Fibroblast of the aortic adventitia (primary cell): ENCODE measurements at places on chromosomes 11 and 22.
A peak's percentile ranks its signal among the peaks of the same experiment; 100 is the strongest.

- no peak for DNase-seq
Measured at GRCh38 chr11:77789061-77789730, 31.3 kb downstream of the RSF1 start.

DNA sequence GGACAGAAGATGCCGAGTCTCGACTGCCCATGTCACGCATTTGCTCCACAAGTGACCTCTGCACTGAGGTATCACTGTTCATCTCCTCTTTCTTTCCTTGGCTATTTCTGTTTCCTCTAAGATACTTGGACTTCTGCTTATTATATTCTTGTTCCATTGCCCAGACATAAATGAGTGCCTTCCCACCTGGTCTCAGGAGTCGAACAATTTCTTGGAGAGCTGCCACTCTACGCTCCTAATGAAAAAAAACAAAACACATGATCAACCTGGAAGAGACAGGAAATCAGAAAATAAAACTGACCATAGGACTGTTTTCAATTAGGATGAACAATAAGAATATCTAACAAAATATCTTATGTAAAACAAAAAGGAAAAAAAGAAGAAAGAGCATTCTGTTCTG is 47.4 kb upstream of the CWF19L2 start:
- DNase-seq = no peak

GRCh38 chr11:77609234-77609633 is 19.5 kb downstream of the AQP11 start:
- DNase-seq = no peak

DNA sequence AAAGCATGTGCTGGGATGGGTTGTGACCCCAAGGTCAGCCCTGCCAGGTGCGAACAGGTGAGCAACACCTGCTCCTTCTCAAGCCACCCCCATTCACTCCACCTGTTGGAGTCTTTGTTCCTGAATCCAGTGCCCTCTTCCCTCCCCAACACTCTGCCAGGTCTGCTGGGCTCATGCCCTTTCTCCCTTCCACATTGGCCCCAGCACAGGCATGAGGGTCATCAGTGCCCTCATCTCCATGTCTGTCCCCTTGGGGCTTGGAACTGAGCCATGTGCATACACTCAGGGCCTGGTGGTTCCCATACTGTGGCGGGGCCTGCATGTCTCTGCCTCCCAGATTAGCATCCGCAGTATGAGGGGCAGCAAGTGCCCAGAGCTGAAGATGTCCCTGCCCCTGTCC is 19.1 kb downstream of the RFPL2 start:
- no peak for DNase-seq

DNA sequence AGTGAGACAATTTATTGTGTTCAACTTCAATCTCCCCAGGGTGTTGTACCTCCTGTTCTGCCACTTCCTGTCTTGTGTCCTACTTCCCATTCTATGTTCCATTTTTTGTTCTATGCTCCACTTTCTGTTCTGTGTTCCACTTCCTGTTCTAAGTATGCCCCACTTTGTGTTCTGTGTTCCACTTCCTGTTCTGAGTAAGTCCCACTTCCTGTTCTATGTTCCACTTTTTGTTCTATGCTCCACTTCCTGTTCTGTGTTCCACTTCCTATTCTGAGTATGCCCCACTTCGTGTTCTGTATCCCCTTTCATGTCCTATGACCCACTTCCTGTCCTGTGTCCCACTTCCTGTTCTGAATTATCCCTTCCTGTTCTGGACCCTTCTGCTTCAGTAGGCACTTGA is 732.7 kb downstream of the TBC1D22A start:
- DNase-seq = no peak

DNA sequence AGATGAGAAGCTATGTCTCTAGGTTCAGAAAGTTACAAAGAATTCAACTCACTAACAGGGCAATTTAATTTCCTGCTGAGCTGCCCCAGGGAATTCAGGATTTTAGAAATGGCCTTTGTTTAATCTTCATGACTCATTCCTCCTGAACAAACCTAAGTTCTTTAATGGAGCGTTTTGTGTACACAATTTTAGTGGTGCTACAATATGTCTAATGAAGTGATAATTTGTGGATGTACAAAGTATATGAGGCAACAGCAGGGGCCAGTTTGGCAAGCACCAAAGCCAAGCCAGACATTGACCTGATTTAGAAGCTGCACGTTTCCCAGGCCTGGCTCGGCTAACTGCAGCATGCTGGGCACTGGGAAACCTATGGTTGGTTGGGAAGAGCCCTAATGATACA is 34.4 kb upstream of the HEPHL1 start:
- DNase-seq = peak; percentile 73

DNA sequence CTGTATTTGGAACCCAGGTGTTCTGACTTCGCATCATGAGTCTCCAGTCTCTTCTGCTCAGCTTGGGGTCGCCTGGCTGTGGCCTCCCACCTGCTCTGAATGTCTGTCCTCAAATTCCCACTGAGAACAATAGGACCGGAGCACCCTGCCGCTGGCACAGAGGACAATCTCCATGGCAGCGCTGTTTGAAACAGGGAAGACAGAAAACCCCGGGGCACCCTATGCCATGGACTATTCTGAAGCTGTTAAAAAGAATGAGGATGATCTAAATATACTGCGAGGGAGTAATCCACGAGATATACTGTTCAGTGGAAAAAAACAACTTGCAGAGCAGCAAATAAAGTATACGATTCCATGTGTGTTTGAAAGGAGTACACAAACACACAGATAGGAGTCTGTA is 415.6 kb upstream of the NARS2 start:
- no peak for DNase-seq

DNA sequence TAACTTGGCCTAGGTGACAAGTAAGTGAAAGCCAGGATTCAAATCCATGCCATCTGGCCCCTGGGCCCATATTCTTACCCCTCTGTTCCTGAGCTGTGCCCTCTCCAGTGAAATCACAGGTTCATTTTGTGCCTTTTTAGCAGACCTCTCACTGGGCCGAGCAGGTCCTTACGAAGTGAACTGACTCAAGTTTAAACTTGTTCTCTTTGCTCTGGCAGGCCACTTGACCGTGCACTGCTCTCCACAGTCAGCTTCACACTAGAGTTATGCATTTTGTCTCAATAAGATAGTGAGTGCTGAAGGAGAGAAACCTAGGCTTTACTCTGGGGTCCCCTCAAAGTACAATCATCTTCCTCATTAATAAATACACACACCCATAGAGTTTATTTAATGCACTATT is 40.7 kb downstream of the ARFGAP3 start:
- no peak for DNase-seq

GRCh38 chr11:68402355-68403031 is 58.1 kb upstream of the PPP6R3 start:
- no peak for DNase-seq

DNA sequence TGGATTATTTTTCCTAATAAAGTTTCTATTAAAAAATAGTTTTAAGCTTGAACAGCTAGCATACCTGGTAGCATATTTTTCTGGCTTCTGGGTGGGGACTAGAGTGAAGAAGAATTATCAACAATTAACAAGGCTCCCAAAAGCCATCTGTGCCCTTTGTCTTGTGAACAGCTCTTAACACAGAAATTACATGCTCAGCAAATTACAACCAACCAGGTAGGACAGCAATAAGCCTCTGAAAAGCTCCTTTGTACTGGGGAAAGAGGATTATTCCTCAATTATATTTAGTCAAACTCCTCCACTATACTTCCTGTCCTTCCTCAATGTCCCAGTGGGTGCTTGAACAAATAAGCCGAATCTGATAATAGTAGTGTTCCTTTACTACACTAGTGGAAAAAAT is 162.8 kb downstream of the RAB38 start:
- DNase-seq = no peak

GRCh38 chr11:102382384-102382783 is 35.4 kb downstream of the BIRC2 start:
- DNase-seq = no peak

DNA sequence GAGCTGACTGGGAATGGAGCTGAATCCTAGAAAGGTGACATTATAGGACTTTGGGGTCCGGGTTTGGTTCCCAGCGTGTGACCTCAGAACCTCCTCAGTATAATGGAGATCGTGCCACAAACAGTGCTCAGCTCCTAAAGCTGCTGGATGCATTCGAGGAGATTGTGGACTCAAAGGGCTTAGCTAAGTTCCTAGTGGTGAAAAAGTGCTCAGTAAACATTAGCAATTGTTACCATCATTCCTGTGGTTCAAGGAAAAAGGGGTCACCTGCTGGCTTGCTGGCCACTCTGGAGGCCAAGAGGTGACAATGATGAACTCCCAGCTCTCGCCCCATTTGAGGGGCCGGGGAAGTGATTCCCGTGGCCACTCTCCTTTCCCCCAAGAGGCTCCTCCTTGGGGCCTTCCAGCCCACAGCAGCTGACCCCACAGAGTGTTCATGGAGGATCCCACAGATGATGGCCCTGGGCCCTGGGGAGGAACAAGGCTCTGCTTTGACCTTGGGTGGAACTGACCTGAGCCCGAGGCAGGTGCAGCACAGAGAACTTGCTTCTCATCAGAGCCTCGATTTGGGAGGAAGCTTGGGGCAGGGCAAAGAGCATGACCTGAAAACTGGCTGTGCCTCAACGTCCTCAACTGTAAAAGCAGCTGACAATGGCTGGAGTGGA is 40.1 kb downstream of the TRIM29 start:
- no peak for DNase-seq

DNA sequence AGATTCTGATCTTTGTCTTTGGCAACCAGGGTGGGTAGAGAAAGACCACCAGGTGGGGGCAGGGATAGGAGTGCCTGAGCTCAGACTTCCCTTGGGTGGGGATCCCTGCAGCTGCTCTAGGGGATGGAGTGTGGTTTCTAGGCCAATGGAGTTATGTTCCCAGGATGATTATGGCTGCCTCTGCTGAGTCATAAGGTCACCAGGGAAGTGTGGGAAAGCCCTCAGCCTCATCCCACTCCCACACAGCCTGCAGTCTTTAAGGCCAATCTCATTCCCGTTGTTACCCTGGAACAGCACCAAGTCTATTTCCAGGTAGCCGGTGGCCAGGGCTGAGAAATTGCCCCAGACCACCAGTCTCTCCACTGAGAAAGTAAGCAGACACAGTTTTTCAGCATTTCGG is 2269.3 kb upstream of the RAG2 start:
- DNase-seq = no peak
